ENCODE measurements at places on chromosomes 4 and X. TPM values are rescaled to one million over a fixed set of nuclear protein-coding genes. Genes with fewer than 3 reads are reported as not detected.

- H3K4me3 ChIP-seq, result no peak overlapping the region
- H3K4me1 ChIP-seq, result no peaks in the 10 kb centered on the region
- no peaks in the 10 kb centered on the region for H3K36me3 ChIP-seq
- DNase-seq, result no peak
- H3K27ac ChIP-seq, result no peak overlapping the region
Measured at GRCh38 chr4:100287534-100287933, 97.3 kb upstream of the DDIT4L start.

The IQCM gene
- not detected for total RNA-seq

The MAP7D3 gene
- 5.7 TPM for total RNA-seq

- no peaks in the 10 kb centered on the region for H3K36me3 ChIP-seq
- no peak overlapping the region for H3K27ac ChIP-seq
- no peaks in the 10 kb centered on the region for H3K4me1 ChIP-seq
- no peak for DNase-seq
- no peak overlapping the region for H3K4me3 ChIP-seq
Measured at GRCh38 chr4:111596491-111596890, 548.8 kb upstream of the FAM241A start.

The DDX53 gene
- total RNA-seq, result not detected

Data from natural killer cell (primary cell).